Naive thymus-derived CD4-positive, alpha-beta T cell (primary cell): ENCODE measurements at places on chromosomes 5 and 9. TPM values are rescaled to one million over a fixed set of nuclear protein-coding genes. Genes with fewer than 3 reads are reported as not detected.

GRCh38 chr5:72107131-72107900, at the start of gene MAP1B:
TSS of gene MAP1B (plus strand) at chr5:72107475. CDS start at chr5:72107532, 57 bp downstream.
- DNase-seq, result no peak
- peaks cover 3% of the 10 kb centered on the region for H3K27me3 ChIP-seq
- no peak within 1 kb of the TSS for H3K27ac ChIP-seq
- H3K36me3 ChIP-seq, result no peaks in the 10 kb centered on the region
- no peak within 1 kb of the TSS for H3K4me3 ChIP-seq

ELOVL7 gene
- not detected for polyA plus RNA-seq

RGS3 gene
- polyA plus RNA-seq, result 11.6 TPM

ANKRA2 gene
- 30.1 TPM for polyA plus RNA-seq

GRCh38 chr5:131848662-131849061, 51.8 kb upstream of the FNIP1 start:
- DNase-seq, result no peak
- H3K4me3 ChIP-seq, result no peak overlapping the region
- no peak overlapping the region for H3K27ac ChIP-seq
- H3K27me3 ChIP-seq, result no peaks in the 10 kb centered on the region
